Activated T-cell treated with anti-CD3 and anti-CD28 coated beads, Interleukin-2, amount 50 U/mL, for 72 hours (primary cell): ENCODE measurements at places on chromosomes 16 and 17. TPM values are rescaled to one million over a fixed set of nuclear protein-coding genes. Genes with fewer than 3 reads are reported as not detected.

Gene ADCY9
- 18.7 TPM for total RNA-seq

Gene IGSF6
- 0.28 TPM for total RNA-seq

Gene PMP22
- not detected for total RNA-seq

Gene CD300E
- not detected for total RNA-seq

Gene TSPOAP1
- total RNA-seq: 55.3 TPM

Gene HSD17B2
- not detected for total RNA-seq

Gene SEZ6L2
- 0.31 TPM for total RNA-seq

Gene RAPGEFL1
- 6.6 TPM for total RNA-seq
